ENCODE measurements at places on chromosomes 3 and 15.

DNA sequence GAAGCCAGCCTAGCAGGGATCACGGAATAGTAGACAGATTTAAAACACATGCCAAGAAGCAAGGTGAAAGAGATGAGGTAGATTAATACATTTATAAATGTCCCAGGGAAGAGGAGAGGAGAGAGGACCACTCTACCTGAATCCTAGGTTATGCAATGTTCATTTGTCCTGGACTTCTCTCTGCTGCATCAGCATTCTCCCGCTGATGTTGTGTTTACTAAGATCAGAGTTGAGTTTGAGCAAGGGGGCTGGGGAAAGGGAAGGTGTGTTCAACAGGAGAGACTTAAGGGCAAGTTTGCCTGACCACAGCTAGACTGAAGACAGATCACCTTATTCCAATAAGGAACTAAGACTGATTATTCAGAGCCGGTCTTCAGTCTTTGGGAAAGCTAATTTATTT is 1.1 kb upstream of the KPNA1 start:
- no peak for DNase-seq

- DNase-seq = no peak
Observed at GRCh38 chr3:127732879-127733350, 60.2 kb downstream of the ABTB1 start.

DNA sequence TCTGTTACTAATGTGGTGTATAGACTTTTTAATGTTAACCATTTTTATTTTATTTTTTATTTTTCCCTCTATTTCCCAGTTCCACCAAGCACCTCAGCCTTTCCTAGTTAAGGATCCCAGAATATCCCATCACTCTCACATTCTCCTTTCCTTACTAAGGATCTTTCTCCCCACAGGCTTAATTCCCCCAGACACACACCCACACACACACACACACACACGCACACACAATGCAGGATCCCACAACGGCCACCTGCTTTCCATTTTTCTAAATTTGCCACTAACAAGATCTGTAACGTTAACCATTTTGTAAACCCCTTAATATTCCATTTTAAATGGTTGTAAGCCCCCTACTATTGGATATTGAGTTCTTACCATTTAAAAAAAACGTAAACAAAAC is 404.1 kb downstream of the ZIC1 start:
- DNase-seq = no peak

GRCh38 chr3:121619691-121620090 is 26.5 kb downstream of the FBXO40 start:
- DNase-seq = no peak

DNA sequence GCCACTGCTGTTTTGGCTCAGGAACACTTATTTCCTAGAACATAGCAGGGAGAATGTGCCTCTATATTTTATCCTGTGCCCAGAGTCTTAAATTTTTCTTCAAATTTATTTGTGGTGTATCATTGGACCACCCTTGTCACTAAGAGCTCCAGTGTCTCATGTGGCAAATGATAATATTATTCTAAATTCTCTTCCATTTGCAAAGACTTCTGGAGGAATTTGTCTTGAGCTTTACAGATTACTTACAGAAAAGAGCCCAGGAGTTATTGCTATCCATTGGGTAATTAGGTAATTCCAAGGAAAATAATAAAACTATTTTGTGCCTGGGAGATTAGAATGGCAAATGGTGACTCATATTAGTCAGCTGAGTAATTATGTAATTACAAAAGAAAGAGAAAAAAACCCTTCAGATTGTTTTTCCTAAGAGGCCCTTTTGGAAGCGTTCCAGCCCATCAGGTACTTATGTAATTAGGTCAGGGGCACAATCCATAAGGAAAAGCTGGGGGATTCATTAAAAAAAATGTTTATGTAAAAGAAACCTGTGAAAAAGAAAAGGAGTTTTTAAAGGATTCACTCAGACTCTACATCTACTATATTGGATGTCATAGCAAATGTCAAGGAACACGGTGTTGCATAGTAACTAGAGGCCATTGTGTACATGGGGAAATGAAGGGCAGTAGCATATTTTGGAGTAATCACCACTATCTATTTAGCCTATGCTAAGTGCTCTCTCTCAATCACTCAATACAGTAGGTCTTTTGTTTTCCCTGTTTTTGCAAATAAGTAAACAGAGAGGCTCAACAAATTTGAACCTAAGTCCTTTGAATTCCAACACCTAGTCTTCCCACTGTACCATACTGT is 380.9 kb upstream of the RARB start:
- DNase-seq = no peak

DNA sequence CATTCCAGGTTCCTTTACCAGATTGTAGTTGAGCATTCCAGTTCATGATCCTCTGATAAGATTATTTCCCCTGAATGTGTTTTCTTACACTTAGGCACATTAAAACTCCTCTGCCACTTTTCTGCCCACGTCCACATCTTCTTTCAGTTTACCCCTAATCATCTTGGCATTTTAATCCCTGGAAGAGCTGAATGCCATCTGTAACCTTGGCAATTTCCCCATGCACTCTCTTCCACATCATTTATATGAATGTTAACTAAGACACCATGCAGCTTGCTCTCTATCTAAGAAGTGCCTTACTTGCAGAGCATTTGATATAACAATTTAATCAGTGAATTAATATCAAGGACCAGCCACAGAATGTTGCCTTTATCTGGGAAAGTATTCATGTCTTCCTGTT is 25.8 kb downstream of the TIMP4 start:
- no peak for DNase-seq

- peak; percentile 83 for DNase-seq
Observed at GRCh38 chr15:74438721-74439316, 5.1 kb upstream of the SEMA7A start.

DNA sequence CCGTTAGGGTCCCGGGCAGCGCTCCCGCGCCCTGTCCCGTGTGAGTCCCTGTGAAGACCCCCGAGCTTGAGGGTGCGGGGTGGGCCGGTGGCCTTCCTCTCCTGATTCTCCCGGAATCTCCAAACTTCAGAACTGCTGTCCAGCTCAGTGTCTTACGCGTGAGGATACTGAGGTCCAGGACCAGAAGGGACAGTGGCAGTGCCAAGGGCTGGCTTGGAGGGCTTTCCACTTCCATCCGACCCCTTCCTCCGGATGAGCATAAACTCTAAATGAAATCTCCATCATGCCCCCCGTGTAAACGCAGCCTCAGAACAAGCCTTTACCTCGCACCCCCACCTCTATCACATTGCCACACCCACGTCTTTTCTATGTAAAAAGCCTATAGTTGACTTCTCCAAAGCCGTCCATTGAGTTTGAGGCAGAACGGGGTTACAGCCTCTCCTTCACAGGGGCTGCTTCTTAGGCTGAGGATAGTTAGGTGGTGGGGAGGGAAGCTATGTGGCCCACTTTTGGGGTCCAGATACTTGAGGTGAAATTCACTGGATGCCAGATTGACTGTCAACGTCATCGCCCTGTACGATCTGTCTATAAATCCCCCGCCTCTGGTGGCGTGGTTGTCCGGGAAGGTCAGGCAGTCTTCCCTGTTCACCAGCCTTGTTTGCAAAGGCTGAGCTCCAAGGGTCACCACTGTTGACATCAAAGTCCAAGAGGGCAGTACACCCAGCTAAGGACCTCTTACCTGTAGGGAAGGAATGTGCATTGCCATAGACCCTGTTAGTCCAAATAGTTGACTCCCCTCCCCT is 1.1 kb downstream of the EDEM1 start:
- DNase-seq = peak; percentile 47

DNA sequence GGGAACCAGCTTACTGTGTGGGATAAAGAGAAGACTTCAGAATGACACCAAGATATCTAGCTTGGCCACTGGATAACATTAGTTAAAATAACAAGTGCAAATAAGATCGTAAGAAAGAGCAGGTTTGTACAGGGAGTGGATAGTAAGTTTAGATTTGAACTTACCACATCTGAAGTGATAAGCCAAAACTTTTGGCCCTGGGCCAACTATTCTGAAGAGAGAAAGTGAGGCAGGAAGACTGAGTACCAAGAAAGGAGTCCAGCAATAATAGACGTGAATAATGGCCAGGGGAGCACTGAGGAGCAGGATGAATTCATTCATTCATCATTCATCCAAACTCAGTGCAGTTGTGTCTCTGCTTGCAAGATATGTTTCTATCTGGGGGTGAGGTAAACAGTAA is 122.9 kb downstream of the PDE8A start:
- no peak for DNase-seq

- no peak for DNase-seq
Observed at GRCh38 chr3:11339541-11339940, 67.3 kb downstream of the ATG7 start.

DNA sequence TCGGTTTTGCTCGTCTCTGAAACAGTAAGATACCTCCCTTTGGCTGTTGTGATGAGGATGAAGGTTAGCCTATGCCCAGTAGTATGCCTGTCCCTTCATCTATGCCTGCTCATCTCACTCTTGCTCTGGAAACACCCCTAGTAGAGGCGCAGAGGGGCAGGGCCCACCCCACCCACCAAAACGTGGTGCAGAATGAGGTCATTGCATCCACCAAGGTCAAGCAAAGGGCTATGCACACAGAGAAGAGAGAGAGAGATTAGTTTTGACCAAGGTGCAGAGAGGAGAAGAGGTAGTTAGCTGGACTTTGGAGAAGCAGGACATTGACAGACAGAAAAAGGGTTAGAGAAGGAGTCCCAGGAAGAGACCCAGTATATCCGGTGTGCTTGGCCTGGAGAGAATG is 119.9 kb downstream of the CORO2B start:
- DNase-seq = no peak

- no peak for DNase-seq
Observed at GRCh38 chr3:184176377-184177330, 2.0 kb downstream of the AP2M1 start.

DNA sequence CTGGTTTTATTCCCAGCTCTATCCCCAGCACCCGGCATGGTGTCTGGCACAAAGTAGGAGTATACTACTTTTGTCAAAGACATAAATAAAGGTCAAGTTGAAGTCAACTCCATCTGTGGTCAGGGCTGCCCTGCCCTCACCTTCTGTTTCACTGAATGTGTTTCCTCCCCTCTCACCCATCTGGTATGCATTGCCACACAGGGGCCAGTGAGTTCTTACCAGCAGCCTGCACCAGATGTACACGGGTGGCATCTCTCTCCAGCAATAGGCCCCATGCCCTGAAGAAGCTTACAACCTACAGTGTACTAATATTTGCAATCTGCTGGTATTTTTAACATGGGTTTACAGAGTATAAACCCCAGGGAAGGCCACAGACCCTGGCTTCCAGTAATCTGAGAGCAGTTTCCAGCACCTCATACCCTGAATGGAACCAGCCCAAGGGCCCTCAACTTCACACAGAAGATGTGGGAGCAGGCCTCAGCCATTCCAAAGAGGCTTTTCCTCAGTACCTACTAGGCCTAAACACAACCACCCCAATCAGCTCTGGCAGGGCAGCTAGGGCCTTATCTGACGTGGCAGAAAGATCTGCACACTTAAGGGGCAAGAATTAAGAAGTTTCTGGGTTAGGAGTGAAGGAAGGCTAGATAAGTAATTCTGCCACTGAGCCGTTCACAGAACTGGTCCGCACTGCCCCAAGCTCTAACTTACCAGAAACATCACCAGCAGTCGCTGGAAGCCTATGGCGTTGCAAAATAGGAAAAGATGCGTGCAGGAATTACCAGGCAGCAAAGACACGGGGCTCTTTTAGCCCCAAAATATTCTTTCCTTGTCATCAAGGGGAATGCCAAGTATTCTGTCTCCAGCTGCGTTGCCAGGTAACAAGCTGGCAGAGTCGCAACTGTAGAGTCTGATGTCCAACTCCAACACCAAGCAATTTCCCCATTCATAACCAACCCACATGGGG is 2.1 kb downstream of the IDH2 start:
- DNase-seq = no peak

- DNase-seq = peak; percentile 49
Observed at GRCh38 chr3:66378256-66378655, 122.6 kb downstream of the LRIG1 start.

- no peak for DNase-seq
Observed at GRCh38 chr3:86702381-86702958, 288.5 kb downstream of the VGLL3 start.

- DNase-seq = peak; percentile 83
Observed at GRCh38 chr3:71582612-71583565, 639 bp downstream of the FOXP1 start.

GRCh38 chr3:109977897-109978296 is 640.6 kb upstream of the DPPA4 start:
- DNase-seq = no peak

GRCh38 chr3:14991151-14991742 is 43.9 kb downstream of the NR2C2 start:
- DNase-seq = no peak

GRCh38 chr15:47814620-47815019 is 97.3 kb downstream of the SEMA6D start:
- DNase-seq = no peak

- no peak for DNase-seq
Observed at GRCh38 chr15:42471002-42471401, 19.9 kb downstream of the ZNF106 start.

DNA sequence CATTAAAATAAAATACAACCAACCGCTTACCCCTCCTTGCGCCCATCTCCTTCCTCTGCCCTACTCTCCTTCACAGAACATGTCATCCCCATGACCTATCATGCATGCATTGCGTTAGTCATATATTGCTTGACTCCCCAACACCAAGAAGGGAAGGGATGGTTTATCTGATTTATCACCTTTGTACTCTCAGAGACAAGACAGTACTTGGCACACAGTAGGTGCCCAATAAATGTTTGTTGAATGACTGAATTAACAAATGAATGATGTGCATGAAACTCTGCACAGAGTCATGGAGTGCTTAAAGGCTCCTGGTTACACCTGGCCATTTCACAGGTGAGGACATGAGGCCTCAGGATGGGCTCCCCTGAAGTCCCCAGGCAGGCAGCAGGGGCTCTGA is 59.7 kb downstream of the IQSEC1 start:
- DNase-seq = no peak

- peak; percentile 11 for DNase-seq
Observed at GRCh38 chr3:167684388-167684993, 30.7 kb upstream of the WDR49 start.

All from stimulated activated CD4-positive, alpha-beta T cell treated with anti-CD3 and anti-CD28 coated beads, Interleukin-2, amount 100 ng/mL, for 24 hours (primary cell).